ENCODE measurements at places on chromosomes 12 and 14. TPM values are rescaled to one million over a fixed set of nuclear protein-coding genes. Genes with fewer than 3 reads are reported as not detected.

- DNase-seq = peak; percentile 31
Observed at GRCh38 chr12:124687917-124688316, 120.5 kb upstream of the NCOR2 start.

GRCh38 chr14:92702441-92702918 lies 45.9 kb downstream of the LGMN start:
- DNase-seq = no peak

GRCh38 chr12:42474391-42474790 lies 115.2 kb downstream of the PRICKLE1 start:
- no peak for DNase-seq

Gene CLEC4D
- total RNA-seq = not detected

- no peak for DNase-seq
Observed at GRCh38 chr12:38502415-38502814, 185.8 kb downstream of the ALG10B start.

DNA sequence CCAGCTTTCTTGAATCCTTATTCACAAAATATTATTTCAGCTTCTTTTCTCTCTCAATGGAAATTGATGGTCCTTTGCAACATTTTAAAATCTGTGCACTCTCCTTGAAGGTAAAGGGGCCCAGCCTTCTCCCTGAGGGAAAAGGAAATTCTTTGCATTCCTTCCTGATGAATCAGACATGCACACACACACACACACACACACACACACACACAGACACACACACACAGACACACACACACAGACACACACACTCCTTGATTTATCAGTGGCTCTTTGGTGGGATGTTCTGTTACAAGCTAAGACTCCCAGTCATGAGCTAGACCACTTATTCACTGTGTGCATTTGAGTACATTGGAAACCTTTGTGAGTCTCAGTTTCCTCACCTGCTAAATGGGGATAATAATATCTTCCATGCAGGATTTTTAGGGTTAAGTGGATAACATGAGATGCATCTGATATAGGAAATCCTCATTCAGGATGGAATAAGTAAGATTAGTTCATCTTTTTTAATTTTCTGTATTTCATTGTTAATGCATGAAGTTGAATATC lies 45.1 kb upstream of the HMGA2 start:
- DNase-seq = no peak

DNA sequence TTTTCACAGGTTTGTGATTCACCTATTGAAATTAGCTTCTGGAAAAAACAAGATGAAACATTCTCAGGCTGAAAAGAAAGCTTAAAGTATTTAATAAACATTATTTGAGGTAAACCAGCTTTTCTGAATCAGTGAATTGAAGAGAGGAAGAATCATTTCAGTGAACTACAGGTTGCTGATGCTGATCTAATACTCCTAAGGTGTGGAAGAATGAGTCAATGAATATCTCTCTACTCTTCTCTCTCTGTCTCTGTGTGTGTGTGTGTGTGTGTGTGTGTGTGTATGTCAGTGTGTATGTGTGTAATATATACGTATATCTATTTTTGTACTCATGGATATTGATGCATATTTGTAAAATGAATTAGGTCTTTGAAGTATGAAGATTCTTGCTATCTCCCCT lies 312.2 kb downstream of the SSPN start:
- no peak for DNase-seq

Gene CLEC4C
- total RNA-seq = not detected

Gene NID2
- total RNA-seq = 8.9 TPM

DNA sequence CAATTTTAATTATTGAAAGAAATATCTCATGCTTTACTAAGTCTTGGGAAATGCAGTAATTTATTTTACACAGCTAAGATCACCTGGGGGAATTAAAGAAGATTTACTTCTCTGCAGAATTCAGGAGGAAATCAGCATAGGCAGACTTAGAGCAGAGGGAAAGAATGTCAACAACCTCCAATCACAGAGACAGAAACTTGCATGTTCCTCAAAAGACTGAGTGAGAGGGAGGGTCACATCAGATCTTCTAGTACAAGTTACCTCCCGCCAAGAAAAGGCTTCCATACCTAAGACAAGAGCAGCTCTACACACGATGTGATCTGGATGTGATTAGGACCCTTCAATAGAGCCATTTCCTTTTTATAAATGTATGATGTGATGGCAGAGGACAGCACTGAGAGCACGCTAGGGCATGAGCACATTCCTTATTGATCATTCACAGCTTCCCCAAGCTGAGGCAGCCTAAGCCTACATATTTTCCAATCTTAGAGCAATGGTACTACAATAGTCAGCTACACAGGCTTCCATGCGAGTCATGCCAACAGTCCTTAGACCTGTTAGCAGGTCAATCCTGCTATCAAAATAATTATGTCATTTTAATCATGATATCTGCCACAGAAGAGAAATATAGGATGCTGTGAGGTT lies 403.3 kb downstream of the ETNK1 start:
- no peak for DNase-seq

Gene PNN
- 33.1 TPM for total RNA-seq

Gene FOXA1
- total RNA-seq = not detected

- no peak for DNase-seq
Observed at GRCh38 chr12:54561164-54561563, 11.8 kb downstream of the PDE1B start.

DNA sequence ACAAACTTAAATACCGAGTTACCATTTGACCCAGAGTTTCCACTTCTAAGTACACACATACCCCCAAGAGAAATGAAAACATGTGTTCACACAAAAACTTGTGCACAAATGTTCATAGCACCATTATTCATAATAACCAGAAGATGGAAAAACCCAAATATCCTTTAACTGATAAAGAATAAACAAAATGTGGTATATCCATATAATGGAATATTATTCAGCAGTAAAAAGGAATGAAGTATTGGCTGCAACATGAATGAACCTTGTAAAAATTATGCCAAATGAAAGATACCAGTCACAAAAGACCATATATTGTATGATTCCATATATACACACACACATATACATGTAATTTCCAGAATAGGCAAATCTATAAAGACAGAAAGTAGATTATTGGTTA lies 116.4 kb downstream of the TAOK3 start:
- DNase-seq = no peak

DNA sequence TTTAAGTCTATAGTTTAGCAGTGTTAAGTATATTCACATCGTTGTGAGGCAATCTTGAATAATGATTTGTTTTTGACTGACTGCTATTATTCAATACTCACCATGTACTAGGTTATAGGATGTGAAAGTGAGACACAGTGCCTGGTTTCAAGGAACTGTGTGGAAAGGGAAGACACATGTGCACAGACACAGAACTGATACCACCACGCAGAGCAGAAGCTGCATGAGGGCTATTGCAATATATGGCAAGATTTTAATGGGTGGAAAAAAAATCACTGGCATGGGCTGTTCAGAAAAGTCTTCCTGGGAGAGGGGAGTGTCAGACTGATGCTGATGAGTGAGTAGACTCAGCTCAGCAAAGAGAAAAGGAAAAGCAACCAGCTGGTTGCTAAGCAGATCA lies 10.4 kb downstream of the SLC7A8 start:
- no peak for DNase-seq

DNA sequence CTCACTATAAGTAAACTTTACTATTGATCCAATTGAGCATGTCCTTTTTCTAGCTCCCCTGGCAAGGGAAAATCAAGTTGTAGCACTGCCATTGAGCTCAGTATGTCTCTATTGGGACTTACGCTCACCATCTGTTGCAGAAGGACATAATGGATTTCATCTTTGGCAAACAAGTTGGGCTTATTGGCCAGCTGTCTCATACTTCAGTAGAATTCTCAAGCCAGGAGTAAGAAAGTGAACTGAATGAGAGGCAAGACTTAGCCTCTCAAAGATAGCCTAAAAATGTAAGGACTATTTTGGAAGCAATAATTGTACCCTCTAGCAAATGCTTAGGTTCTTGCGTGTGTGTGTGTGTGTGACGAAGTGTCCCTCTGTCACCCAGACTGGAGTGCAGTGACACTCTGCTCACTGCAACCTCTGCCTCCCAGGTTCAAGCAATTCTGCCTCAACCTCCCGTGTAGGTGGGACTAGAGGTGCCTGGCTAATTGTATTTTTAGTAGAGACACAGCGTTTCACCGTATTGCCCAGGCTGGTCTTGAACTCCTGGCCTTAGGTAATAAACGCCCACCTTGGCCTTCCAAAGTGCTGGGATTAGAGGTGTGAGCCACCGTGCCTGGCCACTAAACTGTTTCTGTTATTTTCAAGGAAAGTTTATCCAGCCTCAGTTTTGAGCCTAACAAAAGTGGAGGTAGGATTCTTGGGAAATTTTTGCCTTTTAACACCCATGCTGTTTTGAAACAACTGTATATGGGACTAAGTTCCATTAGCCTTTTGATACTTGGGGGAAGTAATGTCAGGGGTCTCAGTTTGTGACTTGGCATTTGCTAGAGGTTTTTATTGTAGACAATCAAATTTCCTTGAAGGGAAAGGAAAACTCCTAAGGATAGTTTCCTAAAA lies 7.0 kb downstream of the HNRNPA1 start:
- no peak for DNase-seq

Data from occipital lobe (tissue), 3 donors.